ENCODE measurements at places on chromosomes 13 and 19.
A peak's percentile ranks its signal among the peaks of the same experiment; 100 is the strongest.

DNA sequence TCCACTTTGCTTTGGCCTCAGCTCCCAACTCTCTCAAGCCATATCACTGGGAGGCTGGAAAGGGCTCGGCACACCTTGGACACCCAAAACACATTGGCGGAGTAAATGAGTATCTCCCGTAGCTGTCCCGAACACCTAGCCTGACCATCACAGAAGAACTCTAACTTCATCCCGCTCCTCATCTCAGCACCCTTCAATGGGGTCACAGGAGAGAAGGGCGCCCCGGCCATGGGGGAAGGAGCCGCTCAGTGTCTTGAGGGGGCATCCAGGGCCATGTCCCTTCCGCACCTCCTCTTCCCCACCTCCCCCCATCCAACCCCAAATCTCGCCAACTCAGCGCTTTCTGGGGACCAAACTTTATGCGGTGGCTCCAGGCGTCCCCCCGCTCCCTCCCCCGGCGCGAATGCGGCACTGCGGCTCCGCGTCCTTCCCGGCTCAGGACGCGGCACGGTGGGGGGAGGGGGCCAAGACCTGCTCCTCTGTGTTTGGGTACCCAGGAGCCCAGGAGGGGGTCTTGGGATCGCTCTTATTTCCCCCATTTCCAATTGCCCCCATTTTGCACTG is 3.0 kb downstream of the KCNC3 start:
- no peak overlapping the region for H3K4me3 ChIP-seq
- DNase-seq = no peak
- H3K36me3 ChIP-seq = no peaks in the 10 kb centered on the region
- peaks cover 52% of the 10 kb centered on the region for H3K4me1 ChIP-seq

DNA sequence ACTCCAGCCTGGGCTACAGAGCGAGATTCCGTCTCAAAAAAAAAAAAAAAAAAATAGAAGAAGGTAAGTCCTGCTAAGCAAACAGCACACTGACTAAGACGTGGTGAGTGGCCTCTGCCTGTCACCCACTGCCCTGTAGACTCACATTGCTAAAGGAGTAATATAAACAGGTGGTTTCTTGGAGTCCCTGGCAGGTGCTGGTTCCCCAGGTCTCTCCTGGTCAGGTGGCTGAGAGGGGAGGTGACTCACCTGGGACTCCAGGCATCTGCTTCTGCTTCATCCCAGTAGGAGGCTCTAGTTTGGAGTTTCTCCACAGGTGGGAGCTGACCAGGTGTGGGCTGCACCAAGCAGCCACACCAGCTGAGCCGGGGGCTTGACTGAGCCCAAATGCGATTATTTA is at the start of gene OR10H1:
Gene OR10H1, minus strand, starts transcription at position 359 of the 400 bp plus-strand sequence. CDS start 7,627 bp downstream, outside the sequence.
- no peak within 1 kb of the TSS for H3K27ac ChIP-seq
- DNase-seq = no peak
- H3K4me1 ChIP-seq = peaks cover 8% of the 10 kb centered on the region
- H3K36me3 ChIP-seq = no peaks in the 10 kb centered on the region
- H3K27me3 ChIP-seq = no peaks in the 10 kb centered on the region

DNA sequence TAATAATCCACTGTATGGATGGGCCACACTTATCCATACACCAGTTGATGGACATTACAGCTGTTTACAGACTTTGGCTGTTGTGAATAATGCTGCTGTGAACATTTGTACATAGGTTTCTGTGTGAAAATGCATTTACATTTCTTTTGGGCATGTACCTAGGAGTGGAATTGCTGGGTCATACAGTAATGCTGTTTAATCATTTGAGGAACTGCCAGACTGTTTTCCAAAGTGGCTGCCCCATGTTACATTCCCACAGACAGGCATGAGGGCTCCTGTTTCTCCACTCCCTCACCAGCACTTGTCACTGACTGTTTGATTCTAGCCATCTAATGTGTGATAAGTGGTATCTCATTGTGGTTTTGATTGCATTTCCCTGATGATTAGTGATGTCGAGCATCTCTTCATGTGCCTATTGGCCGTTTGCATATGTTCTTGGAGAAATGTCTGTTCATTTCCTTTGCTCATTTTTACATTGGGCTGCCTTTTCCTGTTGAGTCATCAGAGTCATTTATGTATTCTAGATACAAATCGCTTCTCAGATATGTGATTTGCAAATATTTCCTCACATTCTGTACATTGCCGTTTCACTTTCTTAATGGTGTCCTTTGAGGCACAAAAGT is 12.8 kb downstream of the TMEM255B start:
- DNase-seq = no peak
- no peaks in the 10 kb centered on the region for H3K27me3 ChIP-seq
- H3K4me3 ChIP-seq = no peak overlapping the region
- H3K27ac ChIP-seq = no peak overlapping the region

- no peak overlapping the region for H3K4me3 ChIP-seq
- H3K27me3 ChIP-seq = no peaks in the 10 kb centered on the region
- no peak for DNase-seq
- peaks cover 32% of the 10 kb centered on the region for H3K4me1 ChIP-seq
- no peak overlapping the region for H3K27ac ChIP-seq
These were observed 4.8 kb upstream of the SMG9 start for GRCh38 chr19:43759515-43759914.

GRCh38 chr19:55149078-55150003 is at the start of gene TNNT1:
TSS of gene TNNT1 (minus strand) at chr19:55149206. CDS start at chr19:55147157, 2,049 bp downstream.
- DNase-seq = no peak
- H3K36me3 ChIP-seq = no peaks in the 10 kb centered on the region
- peaks cover 26% of the 10 kb centered on the region for H3K4me1 ChIP-seq
- H3K4me3 ChIP-seq = no peak within 1 kb of the TSS
- H3K27me3 ChIP-seq = peaks cover 41% of the 10 kb centered on the region

DNA sequence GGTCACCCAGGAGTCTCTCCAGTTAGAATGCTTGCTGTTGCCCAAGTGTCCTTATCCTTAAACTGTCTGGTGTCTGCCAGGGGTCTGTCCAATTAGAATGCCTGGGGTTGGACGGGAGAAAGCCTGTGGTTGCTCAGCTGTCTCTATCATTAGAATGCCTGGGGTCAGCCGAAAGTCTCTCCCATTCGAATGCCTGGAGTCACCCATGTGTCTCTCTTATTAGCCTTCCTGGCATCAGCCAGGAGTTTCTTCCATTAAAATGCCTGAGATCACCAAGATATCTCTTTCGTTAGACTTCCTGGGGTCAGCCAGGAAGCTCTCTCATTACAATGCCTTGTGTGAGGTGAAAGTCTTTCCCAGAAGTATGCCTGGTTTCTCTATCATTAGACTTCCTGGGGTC is 1521.0 kb downstream of the UQCRFS1 start:
- no peaks in the 10 kb centered on the region for H3K36me3 ChIP-seq
- no peak overlapping the region for H3K27ac ChIP-seq

DNA sequence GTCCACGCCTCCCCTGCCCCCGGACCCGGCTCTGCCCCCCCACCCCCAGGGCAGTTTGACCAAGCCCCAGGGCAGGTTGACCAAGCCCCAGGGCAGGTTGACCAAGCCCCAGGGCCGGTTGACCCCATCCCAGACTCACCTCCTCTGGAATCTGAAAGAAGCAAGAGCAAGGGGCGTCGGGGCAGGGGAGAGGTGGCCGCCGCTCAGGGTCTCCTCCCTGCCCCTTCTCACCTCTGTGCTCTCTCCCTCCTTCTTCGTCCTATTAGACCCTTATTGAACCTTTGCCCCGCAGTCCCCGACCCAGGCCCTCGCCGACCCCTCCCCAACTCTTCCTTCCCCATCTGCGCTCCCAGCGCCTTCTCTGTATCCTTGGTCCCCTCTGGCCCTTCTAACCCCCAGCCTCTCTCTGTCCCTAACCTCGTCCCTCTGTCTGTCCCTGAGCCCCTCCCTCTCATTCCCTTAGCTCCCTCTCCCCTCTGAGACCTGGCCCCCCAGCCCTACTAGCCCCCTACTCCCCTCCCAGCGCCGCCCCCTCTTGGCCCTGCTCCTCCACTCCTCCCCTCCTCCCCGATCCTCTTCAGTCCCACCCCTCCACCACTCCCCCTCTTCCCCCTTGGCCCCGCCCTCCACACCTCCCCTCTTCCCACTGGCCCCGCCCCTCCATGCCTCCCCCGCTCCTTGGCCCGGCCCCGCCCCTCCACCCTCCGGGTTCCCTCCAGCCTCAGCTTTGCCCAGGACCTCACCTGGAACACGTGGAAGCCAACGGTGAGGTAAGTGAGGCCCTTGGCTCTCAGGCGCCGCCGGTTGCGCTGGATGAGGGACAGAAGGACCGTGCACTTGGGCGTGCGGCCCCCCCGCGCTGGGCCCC is 7.6 kb downstream of the CAPN12 start:
- peak; percentile 57 for DNase-seq
- H3K4me3 ChIP-seq = peak overlapping the region; percentile 41
- H3K27me3 ChIP-seq = no peaks in the 10 kb centered on the region
- H3K4me1 ChIP-seq = peaks cover 65% of the 10 kb centered on the region
- H3K27ac ChIP-seq = no peak overlapping the region

DNA sequence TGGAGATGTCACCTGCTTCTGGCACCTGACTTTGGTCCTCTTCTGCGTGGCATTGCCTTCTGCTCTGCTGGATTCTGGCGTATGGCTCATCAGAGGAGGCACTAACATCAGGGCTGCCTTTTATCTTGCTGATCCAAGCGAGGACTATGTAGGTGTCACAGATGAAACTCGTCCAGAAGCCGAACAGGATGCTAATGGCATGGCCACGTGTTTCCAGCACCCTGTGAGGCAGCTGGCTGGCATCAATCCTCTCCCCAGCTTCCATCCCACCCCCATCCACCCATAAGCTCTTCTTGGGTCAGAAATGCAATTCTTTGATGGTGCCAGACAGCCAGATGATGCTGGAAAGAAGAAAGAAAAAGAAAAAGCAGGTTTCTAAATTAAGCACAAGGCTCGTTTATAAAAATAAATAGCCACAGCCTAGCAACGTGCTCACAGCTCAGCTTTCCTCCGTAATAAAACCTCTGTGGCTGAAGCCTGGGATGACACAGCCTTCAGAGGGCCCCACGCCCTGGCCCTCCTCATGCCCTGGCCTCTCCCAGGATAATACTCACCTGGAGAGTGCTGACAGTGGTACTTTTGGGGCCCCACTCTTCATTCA is 212.9 kb upstream of the SERP2 start:
- DNase-seq = no peak
- H3K27ac ChIP-seq = no peak overlapping the region
- H3K4me3 ChIP-seq = no peak overlapping the region
- no peaks in the 10 kb centered on the region for H3K27me3 ChIP-seq

GRCh38 chr13:109939180-109939579 is 152.8 kb upstream of the IRS2 start:
- no peak for DNase-seq
- H3K27ac ChIP-seq = no peak overlapping the region
- H3K27me3 ChIP-seq = no peaks in the 10 kb centered on the region
- no peaks in the 10 kb centered on the region for H3K4me1 ChIP-seq

- no peak overlapping the region for H3K4me3 ChIP-seq
- H3K27me3 ChIP-seq = no peaks in the 10 kb centered on the region
- no peaks in the 10 kb centered on the region for H3K36me3 ChIP-seq
- no peak for DNase-seq
These were observed 38.1 kb downstream of the HTR2A start for GRCh38 chr13:46858776-46859175.

- no peak for DNase-seq
- no peak overlapping the region for H3K27ac ChIP-seq
- H3K36me3 ChIP-seq = no peaks in the 10 kb centered on the region
- H3K4me1 ChIP-seq = no peaks in the 10 kb centered on the region
These were observed 1.4 kb upstream of the CYP2F1 start for GRCh38 chr19:41112728-41113290.

GRCh38 chr13:112477070-112477619 is 101.0 kb downstream of the SPACA7 start:
- H3K4me1 ChIP-seq = no peaks in the 10 kb centered on the region
- no peaks in the 10 kb centered on the region for H3K27me3 ChIP-seq
- H3K27ac ChIP-seq = no peak overlapping the region
- no peaks in the 10 kb centered on the region for H3K36me3 ChIP-seq

DNA sequence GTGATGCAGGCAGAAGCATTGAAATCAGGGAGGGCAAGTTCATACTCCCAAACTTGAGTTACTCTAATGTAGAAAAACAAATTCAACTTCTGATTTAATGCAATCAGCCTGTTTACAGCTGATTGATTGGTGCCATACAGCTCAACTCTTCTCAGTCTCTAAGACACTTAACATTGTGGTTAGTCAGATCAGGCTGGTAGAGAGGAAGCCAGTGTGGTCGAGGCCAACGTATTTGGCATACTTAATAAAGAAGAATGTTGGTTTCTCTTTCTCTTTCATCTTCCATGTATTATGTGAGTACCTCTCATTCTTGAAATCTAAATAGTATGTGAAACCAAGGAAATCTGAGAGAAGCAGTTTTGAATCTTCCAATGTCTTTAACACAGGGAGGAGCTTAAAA is 255.0 kb upstream of the SLITRK1 start:
- peak overlapping the region; percentile 65 for H3K27ac ChIP-seq
- H3K4me1 ChIP-seq = peaks cover 4% of the 10 kb centered on the region
- H3K36me3 ChIP-seq = no peaks in the 10 kb centered on the region
- no peak for DNase-seq
- H3K4me3 ChIP-seq = peak overlapping the region; percentile 0
- H3K27me3 ChIP-seq = no peaks in the 10 kb centered on the region

GRCh38 chr19:39936020-39936419 is 1.6 kb upstream of the FCGBP start:
- no peak for DNase-seq
- peak overlapping the region; percentile 18 for H3K27ac ChIP-seq
- peaks cover 46% of the 10 kb centered on the region for H3K4me1 ChIP-seq
- H3K36me3 ChIP-seq = no peaks in the 10 kb centered on the region
- H3K4me3 ChIP-seq = no peak overlapping the region

- H3K36me3 ChIP-seq = no peaks in the 10 kb centered on the region
- H3K4me1 ChIP-seq = peaks cover 6% of the 10 kb centered on the region
- no peak for DNase-seq
- H3K27ac ChIP-seq = no peak overlapping the region
- H3K27me3 ChIP-seq = peaks cover 20% of the 10 kb centered on the region
- no peak overlapping the region for H3K4me3 ChIP-seq
These were observed 3.5 kb upstream of the SLITRK5 start for GRCh38 chr13:87667686-87668085.

DNA sequence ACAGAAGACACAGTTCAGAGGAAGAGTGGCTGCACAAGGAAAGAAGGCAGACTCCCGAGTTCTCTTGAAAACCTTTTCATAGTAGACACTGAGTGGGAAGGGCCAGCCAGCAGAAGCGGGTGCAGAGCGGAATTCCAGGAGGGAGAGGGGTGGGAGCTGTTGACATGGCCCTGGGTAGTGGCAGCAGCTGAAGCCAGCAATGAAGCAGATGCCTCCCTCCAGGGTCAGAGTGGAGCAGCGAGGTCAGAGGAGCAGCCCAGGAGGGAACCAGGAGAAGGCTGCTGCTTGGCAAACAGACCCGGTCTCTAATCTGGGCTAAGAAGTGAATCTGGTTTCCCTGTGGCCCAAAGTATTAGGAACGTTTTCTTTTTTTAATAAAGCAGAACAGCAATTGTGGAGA is 73.9 kb upstream of the SPATA13 start:
- H3K27me3 ChIP-seq = no peaks in the 10 kb centered on the region
- H3K27ac ChIP-seq = no peak overlapping the region
- H3K36me3 ChIP-seq = no peaks in the 10 kb centered on the region
- H3K4me3 ChIP-seq = no peak overlapping the region
- DNase-seq = no peak

Measured in CD4-positive, alpha-beta T cell (primary cell).